ENCODE measurements at places on chromosomes 12 and 14. TPM values are rescaled to one million over a fixed set of nuclear protein-coding genes. Genes with fewer than 3 reads are reported as not detected.

SLC11A2 gene
- 43.4 TPM for total RNA-seq

ZC2HC1C gene
- 3.7 TPM for total RNA-seq

IL26 gene
- total RNA-seq, result not detected

B4GALNT3 gene
- 5.0 TPM for total RNA-seq

PLEKHD1 gene
- total RNA-seq, result 0.19 TPM

MGAT4C gene
- not detected for total RNA-seq
